ENCODE measurements at places on chromosomes 4 and X. TPM values are rescaled to one million over a fixed set of nuclear protein-coding genes. Genes with fewer than 3 reads are reported as not detected.

Gene PIN4
- 7.4 TPM for total RNA-seq

DNA sequence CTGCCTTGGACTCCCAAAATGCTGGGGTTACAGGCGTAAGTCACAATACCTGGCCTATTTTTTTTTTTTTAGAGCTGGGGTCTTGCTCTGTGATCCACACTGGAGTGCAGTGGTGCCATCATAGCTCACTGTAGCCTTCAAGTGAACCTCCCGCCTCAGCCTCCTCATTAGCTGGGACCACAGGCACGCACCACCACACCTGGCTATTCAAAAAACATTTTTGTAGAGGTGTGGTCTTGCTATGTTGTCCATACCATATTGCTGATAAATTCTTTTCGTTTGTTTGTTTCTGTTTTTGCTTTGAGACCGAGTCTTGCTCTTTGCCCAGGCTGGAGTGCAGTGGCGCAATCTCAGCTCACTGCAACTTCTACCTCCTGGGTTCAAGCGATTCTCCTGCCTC, 21.6 kb downstream of the ENOPH1 start:
- DNase-seq = no peak

Gene VBP1
- total RNA-seq = 24.6 TPM

DNA sequence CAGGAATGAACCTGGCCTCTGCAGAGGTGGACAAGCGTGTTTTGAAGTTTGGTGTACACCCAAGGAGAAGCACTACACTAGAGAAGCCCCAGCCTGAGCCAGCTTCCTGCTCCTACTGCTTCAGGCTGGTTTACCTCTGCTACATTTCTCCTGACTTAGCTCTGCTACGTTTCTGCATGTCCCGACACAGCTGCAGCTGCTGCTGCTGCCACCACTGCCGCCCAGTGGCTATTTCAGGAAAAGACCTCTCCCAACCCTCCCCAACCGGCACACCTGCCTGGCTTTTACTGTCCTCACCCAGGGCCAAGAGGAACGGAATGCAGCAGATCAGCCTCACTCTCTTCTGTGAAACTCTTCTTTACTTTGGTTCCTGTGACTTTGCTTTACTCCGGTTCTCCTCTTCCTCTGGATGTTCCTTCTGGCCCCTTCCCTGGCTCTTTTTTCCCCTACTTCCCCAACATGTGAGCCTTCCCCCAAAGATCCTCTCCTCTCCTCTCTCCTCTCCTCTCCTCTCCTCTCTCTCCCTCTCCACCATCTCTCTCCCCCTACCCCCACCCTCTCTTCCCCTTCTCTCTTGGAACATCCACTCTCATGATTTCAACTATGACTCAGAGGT, 3.1 kb upstream of the P2RY4 start:
- no peak for DNase-seq

Gene FAM9C
- not detected for total RNA-seq

GRCh38 chr4:54909961-54910360, 215.4 kb downstream of the KDR start:
- no peak for DNase-seq

DNA sequence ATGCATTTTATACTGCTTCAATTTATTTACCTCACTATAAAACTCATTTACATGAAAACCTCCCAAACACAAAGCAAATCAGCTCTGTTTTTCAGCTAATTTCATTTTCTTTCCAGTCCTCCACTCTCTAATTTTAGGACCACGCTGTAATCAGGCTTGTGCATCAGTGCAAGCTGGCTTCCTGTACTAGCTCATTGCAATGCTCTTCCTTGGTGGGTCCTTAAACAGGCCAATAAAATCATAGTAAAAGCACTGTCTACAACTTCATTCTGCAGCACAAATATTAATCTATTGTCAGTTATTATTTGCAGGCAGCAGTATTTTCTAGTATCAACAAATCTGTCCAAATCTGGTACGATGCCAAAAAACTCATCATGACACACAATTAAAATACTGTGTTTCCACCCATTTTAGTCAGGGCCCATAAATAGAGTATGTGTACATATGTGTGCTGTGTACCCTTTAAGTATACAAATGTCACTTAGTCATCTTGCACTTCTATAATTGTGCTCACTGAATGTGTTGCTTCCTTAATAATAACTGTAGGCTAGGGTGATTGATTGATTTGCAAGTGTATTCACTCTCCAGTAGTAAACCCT, 178.2 kb upstream of the HCCS start:
- DNase-seq = no peak

Gene LUZP4
- total RNA-seq = not detected

- DNase-seq = no peak
Measured at GRCh38 chrX:10505726-10506125, 114.7 kb downstream of the MID1 start.

Gene TBC1D25
- 15.2 TPM for total RNA-seq

Gene CT45A10
- not detected for total RNA-seq

DNA sequence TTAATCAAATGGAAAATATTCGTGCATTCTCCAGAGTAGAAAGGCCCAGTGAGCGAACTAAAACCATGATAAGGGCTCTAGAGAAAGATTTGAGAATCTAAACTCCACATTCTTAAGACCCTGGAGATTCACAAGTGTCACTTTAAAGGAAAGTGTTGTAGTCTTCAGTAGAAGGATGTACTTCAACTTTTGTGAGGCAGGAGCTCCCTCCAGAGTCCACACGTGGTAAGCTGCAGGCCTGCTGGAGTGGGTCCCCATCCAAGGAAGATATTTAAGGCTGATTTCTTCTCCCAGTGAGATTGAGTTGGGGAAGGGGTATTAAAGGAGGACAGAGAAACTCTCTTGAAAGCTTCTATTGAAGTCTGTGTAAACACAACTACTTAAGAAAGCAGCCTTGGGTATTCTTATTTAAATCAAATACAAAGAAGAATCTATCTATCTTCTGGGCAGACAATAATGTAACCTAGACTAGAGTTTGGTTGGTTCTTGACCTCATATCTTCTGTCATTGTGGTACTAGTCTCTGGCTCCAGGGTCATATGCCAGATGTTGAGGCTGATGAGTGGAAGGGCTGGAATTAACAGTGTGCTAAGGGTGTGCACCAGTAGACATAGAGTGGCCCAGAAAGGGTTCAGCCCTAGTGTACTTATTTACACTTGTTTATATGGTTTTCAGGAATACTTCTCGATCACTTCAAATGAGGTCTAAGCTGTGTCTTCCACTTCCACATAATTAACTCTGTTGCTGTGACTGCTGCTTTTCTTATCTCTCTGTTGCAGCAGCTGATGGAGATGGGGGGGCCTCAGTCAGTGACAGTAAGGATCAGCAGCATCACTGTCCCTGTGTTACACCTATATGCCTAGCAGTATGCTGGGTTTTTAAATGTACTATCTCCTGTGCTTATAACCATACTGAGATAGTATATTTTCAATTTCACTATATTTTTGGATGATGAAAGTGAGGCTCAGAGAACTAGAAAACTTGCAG, 76.1 kb downstream of the HMGB2 start:
- peak; percentile 70 for DNase-seq

Gene BRS3
- not detected for total RNA-seq

Gene ABCG2
- total RNA-seq = 3.7 TPM

Gene GLRA2
- total RNA-seq = not detected

- DNase-seq = no peak
Measured at GRCh38 chrX:68650491-68650890, 3.0 kb downstream of the STARD8 start.

- no peak for DNase-seq
Measured at GRCh38 chr4:55121246-55121645, 4.1 kb downstream of the KDR start.

Gene SLC16A2
- total RNA-seq = 9.2 TPM

DNA sequence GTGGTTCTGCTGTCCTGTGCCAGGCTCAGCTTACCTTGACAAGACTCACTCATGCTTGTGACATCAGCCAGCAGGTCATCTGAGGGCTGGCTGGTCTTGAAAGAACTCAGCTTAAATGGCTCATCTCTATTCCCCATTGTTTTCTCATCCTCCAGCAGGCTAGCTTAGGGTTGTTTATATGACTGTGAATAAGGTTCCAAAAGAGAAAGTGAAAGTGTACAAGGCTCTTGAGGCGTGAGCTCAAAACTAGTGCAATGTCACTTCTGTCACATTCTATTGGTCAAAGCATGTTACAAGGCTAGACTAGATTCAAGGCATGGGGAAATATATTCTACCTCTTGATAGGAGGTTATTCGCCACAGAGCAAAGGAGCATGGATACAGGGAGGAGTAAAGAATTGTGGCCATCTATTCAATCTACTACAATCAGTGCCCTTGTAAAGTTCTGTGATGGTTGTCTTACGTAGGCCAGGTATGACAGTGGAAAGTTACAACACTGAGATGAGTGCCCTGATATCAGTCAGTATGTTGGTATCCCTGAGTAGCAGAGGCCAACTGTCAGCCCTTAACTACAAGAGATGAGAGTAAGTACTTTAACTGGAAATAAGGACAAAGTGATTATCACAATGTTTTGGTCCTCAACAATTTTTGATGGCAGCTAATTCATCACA, 19.8 kb upstream of the TMLHE start:
- no peak for DNase-seq

Gene IL2RG
- 7.1 TPM for total RNA-seq

DNA sequence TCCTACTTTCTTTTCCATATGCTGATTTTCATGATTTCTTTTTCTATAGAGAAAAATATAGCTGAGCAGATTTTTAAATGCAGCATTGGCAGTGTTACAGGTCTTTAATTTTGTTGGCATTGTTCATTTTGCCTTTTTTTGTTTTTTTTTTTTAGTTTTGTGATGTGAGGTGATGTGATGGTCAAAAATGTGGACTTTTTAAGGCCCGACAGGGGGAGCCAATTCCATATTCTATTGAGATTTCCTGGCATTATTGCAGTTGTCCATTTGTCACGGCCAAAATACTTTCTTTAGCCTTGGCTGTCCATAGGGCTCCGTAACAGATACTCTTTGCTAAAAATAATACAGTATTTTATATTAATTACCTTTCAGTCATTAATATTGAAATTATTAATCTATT, 47.8 kb downstream of the SLIT2 start:
- DNase-seq = no peak

- no peak for DNase-seq
Measured at GRCh38 chrX:154399527-154400368, 1.6 kb downstream of the RPL10 start.

- no peak for DNase-seq
Measured at GRCh38 chr4:37999000-37999716, 39.0 kb downstream of the PTTG2 start.

DNA sequence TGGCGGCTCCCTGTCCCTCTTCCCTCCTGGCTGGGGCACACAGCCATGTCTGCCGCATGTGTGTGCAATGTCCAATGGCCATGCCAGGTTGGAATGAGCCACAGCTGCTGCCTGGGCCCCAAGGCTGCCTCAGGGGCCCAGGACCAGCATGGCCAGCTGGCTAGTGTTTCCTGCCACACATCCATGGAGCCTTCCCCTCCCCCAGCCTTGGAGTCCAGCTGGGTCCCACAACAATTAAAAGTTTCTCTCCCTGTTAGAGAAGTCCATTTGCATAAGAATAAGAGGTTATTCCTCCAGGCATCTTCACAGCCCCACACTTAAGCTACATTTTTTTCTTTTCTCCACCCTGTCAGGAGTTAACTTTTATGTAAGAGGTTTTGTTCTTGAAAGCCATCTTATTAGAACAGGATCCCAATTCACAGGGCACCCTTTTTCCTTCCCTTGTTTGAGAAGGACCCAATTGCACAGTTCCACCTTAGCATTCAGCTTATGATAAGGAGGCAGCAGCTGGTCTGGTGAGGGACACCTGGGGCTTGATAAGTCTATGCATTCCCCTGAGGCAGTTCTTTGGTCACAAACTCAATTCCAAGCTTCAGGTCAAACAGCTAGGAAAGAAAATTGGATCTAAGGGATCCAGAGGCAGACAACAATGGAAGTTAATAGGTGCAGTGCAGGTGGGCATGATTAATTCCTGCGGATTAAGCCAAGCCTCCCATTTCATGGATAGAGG, 963.3 kb upstream of the GRIA3 start:
- no peak for DNase-seq

- no peak for DNase-seq
Measured at GRCh38 chrX:101385795-101386541, at the start of gene BTK. Gene BTK (minus strand): TSS chrX:101386191. CDS start chrX:101375284, 10,907 bp downstream.

- DNase-seq = peak; percentile 35
Measured at GRCh38 chrX:153644356-153645125, 2.5 kb upstream of the DUSP9 start.

DNA sequence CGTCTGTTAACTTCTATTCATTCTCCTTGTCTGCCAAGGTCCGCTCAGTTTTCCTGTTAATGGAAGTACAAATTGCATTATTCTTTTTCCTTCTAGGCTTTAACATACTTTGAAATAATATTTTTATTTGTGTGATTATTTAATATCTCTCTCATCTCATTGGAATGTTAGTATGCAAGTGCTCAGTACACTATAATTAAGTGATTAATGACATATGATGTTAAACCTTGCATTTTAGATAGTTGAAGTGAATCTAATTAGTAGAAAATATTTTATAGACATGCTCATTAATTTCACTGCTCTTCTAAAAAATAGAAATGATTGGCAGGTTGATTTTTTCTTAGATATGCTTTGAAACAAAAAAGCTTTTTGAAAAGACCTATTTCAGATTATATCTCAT, 1079.8 kb downstream of the RAPGEF2 start:
- no peak for DNase-seq

Gene PCDH11X
- 3.6 TPM for total RNA-seq

Gene ASB12
- 0.39 TPM for total RNA-seq

DNA sequence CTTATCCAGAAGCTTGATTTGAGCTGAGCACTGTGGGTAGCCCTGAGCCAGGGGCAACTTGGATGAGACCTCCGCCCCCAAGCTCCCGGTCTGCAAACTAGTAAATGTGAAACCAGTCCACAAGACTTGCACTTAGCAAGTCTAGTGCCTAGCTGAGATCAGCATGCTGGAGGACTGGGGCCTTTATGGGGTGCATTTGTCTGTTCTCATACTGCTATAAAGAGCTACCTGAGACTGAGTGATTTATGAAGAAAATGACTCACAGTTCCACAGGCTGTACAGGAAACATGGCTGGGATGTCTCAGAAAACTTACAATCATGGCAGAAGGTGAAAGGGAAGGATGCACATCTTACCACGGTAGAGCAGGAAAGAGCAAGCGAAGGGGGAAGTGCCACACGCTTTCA, 42.1 kb upstream of the HOPX start:
- no peak for DNase-seq
